ENCODE measurements at places on chromosomes 12 and 14.

- DNase-seq: no peak
These were observed 40.2 kb downstream of the B4GALNT3 start for GRCh38 chr12:499837-500458.

DNA sequence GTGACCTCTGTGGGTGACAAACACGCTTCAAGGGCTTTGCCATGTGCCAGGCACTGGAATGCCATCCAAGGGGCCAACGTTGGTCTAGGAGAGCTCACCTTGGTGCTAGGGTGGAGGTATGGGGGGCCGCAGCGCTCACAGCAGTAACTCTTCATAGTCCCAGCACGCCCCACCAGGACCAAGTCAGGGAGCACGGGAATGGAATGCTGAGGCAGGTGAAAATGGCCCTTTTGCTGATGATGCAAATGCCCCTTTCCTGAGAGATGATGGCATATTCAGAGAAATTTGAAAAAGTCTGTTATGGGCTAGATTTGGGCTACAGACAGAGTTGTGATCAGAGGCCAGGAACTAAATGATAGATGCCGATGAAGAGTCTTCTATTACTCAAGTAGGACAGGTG lies 10.0 kb upstream of the FAM181A start:
- DNase-seq: no peak

GRCh38 chr12:127277882-127278281 lies 989.1 kb upstream of the TMEM132C start:
- no peak for DNase-seq

GRCh38 chr12:42767998-42768397 lies 178.5 kb upstream of the PRICKLE1 start:
- DNase-seq: no peak

DNA sequence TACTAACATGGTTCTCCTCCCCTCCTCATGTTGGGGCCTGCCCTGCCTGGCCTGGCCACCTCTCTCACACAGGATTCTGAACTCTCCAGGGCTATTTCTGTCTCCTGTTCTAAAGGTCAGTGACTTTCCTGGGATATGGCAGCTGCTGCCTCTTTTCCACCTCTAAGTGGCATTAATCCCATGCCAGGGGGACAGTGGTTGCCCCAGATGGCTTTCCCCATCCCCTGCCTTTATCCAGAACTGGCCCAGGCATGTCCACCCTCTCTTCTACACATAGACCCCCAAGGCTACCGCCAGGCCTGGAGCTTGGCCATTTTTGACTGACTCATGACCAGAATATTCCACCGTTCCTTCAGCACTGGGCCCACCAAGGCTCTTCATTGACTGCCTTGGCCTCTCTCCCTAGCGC lies 90.4 kb downstream of the IRF2BPL start:
- DNase-seq: no peak

GRCh38 chr12:52493172-52493571 lies at the start of gene KRT6A:
Gene KRT6A (minus strand): TSS chr12:52493257. CDS start chr12:52493188, 69 bp downstream.
- no peak for DNase-seq

- no peak for DNase-seq
These were observed 4.6 kb upstream of the GRIN2B start for GRCh38 chr12:13986031-13986430.

DNA sequence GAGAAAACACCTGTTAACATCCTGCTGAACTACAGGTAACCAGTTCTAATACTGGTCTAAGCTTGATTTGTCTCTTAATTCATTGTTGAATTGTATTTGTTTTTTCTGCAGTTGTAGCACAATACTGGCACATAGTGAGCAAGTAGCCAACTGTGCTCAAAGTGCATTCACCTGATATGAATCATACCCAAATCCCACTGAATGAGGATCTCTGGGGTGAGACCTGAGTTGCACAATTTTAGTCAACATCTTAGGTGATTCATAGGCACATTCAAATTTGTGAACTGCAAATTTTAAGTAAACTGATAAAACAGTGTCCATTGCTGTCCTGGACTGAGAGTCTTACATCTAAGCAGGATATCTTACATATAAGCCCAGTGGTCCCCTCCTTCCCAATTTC lies 12.8 kb downstream of the KCNC2 start:
- DNase-seq: no peak

DNA sequence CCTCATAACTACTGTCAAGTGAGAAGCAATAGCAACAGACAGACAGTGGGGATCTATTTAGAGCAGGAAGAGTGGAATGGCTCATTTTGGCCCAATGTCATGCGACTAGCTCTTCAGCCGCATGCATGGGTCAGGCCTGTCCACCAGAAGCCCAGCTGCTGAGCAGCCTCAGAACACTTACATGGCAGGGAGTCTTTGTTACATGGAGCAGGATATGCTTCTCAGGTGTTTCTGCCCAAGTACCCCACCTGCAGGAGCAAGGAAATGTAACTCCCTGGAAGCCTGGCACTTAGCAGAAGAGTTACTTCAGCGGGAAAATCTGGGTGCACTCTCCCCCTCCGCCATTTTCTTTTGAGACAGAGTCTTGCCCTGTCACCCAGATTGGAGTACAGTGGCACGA lies 73.5 kb upstream of the ARHGAP5 start:
- no peak for DNase-seq

DNA sequence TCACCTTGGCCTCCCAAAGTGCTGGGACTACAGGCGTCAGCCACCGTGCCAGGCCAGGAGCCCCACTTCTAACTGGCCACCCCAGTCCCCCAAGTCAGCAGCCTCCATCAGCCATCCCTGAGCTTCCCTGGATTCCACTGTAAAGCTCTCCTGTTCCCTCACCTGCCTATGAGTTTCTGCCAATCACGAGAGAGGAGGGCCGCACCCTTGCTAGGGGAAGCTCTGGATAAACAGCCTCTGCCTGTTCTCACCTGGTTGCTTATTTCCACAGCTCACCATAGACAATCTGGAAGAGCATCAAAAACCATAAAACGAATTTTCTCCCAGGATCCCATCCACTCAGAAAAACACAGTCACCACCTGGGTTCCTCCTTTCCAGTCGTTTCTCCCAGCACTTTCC lies 5.0 kb downstream of the CDCA4 start:
- DNase-seq: no peak

DNA sequence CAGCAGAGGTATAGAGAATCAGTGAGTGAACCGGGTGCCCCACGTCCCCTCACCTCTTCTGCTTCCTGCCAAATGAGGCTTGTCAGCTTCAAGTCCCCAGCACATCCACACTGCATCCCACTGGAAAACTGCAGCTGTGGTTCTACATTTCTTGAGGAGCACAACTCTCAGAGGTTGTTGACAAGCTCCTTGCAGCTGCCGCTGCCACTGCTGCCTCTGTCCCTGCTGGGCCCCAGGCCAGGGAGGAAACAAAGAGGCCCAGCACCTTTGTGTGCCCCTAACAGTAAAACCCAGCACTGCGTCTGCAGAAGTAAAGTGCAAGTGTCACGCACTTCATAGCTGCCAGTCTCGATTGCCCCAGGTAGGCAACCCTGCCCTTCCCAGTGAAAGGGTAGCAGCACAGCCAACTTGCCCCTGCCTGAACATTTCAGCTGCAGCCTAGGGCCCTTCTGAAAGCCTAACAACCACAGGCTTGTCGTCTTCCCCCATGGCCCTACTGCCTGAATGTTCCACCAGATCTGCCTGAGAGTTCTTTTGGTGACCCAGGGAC lies 1162.1 kb upstream of the USP15 start:
- no peak for DNase-seq

DNA sequence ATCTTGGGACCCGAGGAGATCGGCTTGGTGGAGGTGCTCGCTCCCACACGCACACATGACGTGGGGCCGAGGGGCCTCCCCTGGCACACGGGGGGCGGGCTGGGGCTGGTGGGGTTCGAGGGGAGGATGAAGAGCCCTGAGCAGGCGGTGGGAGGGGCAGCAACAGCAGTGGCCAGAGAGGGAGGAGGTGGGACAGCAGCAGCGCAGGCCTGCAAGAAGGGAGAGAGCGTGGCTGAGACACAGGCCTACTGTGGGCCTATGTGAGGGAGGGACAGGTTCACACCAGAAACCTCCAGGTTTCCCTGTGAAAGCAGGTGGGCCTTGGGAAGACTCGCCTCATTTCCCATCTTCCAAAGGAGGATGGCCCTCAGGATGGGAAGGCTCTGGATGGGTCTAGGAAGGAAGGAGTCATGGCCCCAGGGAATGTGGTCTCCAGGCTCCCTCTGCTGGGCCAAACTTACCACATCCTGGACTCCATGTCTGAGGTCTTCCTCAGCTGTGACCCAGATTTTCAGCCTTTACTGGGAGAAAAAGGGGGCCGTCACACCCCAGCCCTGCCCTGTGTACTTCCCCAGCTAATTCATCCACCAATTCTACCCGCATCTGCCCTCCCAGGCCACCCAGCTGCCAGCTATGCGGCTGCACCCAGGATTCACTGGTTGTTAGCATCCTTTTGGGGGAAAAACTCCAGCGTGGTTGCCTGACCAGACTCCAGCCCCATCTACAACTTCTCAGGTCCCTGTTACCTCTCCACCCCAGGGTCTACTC lies 2.8 kb downstream of the PIANP start:
- no peak for DNase-seq

- no peak for DNase-seq
These were observed 278.9 kb downstream of the DPF3 start for GRCh38 chr14:72614891-72615415.

GRCh38 chr12:57522887-57523705 lies 472 bp downstream of the MBD6 start:
- no peak for DNase-seq

DNA sequence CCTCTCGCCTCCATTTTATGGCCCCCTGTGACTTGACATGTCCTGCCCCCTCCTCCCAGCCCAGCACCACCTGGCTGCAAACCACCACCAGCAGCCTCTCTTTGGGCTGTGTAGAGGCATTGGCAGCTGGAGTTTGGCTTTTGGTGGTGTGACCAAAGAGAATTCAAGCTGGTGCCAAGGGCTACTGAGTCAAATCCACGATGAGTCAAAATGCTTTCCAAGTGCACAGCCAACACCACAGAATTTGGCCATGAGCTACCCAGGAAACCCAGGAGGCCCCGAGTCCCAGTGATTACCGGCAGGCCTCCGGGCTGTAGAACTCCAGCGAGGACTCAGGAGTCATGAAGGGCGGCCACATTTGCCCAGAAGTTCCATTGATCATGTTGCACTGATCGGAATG lies 53.8 kb downstream of the SCARB1 start:
- no peak for DNase-seq

- no peak for DNase-seq
These were observed 239.1 kb upstream of the ARID2 start for GRCh38 chr12:45490232-45490881.

DNA sequence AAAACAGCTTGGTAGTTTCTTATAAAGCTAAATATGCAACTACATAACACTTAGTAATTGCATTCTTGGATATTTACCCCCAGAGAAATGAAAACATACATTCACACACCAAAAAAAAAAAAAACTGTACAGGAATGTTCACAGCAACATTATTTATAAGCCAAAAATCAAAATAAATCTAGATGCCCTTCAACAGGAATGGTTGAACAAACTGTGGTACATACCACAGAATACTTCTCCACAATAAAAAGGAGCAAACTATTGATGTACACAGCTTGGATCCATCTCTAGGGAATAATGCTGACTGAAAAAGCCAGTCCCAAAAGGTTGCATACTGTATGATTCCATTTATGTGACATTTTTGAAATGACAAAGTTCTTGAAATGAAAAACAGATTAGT lies 62.1 kb upstream of the SLC38A4 start:
- no peak for DNase-seq

GRCh38 chr12:92488735-92489134 lies 214.1 kb upstream of the PLEKHG7 start:
- no peak for DNase-seq

DNA sequence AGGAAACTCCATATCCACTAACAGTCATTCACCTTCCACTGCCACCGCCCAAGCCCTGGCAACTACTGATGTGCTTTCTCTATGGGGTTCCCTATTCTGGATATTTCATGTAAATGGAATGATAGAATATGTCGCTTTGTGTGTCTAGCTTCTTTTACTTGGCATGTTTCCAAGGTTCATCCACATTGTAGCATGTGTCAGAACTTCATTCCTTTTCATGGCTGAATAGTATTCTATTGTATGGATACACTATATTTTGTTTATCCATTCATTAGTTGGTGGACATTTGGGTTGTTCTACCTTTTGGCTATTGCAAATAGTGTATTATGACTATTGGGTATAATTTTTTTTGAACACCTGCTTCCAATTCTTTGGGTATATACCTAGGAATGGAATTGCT lies 8.6 kb downstream of the POU6F1 start:
- DNase-seq: no peak

DNA sequence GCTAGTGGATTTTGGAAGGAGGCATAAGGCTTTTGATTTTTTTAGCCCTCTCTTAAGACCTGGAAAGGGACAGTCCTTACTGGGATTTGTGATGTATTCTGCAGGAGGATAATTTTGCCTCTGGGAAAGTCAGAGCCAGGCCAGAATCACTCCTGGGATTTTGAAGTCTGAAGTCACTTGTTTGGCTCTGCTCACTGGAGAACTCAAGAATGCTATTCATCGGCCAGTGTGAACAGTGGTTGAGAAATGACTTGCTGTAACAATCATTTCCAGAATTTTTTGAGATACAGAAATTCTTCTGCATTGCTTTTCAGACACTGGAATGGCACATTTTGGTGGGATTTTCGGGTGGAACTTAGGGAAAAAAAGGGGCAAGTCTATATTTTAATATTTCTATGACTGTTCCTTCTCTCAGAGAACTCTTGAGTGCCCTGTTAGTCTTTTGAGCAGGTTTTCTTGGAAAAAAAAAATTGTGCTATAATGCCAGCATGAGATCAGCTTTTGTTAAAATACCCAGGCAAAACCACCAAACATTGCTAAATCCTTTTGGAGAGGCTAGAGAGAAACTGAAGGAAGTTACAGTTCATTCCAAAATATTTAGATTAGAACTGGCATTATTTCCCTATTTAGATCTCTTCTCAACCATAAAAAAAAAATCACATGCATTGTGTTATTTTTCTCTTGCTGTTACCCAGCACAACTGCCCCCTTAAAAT lies 26.1 kb upstream of the BHLHE41 start:
- no peak for DNase-seq

DNA sequence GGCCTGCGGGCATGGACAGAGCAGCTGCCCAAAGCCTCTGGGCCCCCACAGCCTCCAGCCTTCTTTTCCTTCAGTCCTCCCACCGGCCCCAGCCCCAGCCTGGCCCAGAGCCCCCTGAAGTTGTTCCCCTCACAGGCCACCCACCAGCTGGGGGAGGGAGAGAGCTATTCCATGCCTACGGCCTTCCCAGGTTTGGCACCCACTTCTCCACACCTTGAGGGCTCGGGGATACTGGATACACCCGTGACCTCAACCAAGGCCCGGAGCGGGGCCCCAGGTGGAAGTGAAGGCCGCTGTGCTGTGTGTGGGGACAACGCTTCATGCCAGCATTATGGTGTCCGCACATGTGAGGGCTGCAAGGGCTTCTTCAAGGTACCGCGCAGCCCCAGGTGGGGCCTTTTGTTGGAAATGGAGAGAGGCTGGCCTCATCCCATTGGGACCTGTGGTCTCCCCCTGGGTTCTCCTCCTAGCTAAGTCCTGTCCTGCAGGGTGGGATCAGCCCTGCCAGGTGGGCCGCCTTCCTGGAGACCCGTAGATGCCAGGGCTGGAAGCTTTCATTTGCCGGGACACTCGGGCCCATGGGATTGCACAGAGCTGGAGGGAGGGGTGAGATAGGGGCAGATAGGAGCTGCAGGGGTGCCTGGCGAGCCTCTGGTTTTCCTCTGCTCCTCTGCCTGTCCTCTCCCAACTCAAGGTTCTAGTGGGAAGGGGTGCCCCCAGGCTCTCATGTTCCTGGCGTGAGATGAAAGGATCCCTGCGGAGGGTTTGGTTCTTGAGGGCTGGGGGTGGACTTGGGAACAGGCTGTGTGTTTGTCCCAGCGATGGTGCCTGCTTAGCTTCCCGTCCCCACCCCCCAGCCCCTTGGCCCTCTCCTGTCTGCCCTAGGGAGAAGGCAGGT lies 3.8 kb downstream of the NR4A1 start:
- no peak for DNase-seq

- DNase-seq: no peak
These were observed 157.1 kb upstream of the GRIN2B start for GRCh38 chr12:14138495-14138894.
